ENCODE measurements at places on chromosomes 4 and X.

DNA sequence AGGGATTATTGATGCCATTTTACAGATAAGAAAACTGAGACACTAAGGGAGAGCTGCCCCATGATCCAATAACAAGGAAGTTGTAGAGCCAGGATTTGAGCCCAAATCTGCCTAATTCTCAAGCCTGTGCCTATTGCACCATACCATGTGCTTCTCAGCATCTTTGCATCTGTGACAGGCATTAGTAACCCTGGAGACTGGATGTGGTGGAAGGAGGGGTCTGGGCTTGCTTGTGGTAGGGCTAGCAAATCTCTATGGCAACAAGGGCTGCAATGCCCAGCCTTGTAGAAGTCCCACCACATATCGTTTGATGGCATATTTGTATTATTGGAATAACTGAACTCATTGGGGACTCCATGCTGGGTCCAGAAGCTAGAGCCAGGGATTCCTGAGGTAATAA, 58.1 kb downstream of the RTL5 start:
- DNase-seq = no peak

DNA sequence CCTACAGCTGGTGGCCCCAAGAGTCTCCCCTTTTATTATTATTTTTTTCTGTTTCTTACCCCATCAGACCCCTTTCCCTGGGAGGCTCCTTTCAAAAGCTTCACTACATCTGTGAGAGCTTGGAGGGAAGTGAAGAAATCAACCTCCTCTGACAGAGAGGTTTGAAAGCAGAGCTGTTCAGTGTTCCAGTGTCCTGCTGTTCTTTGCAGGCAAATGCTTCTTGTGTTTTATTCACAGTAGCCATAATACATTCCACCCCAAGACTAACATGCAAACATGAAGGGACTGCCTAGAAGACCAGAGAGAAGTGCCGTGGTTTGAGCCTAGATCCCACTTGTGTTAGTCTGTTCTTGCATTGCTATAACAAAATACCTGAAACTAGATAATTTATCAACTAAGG, 192.1 kb downstream of the PTTG2 start:
- no peak for DNase-seq

DNA sequence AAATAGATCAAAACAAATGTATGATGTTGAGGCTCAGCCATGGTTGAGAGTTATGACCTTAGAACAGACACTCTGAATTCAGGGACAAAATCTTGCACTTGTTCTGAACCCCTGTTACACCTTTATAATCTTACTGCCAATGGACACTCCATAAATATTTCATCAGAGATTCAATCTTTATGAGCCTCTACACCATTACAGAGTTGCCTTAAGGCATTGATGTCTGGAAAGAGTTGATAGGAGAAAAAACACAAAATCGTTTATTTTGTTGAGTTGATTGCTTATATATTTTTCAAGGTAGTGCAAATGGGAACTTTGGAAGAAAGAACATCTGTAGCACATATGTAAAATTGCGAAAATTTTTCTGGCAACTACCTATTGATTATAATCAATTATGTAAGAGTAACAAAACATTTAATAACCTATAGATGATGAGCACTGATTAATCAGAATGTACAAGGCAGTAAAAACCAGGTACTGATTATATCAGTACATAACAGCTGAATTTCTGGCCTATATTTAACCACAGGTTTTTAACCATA, 568.5 kb downstream of the FSTL5 start:
- no peak for DNase-seq

- no peak for DNase-seq
These were observed 60.8 kb upstream of the TBC1D9 start for GRCh38 chr4:140816806-140817510.

DNA sequence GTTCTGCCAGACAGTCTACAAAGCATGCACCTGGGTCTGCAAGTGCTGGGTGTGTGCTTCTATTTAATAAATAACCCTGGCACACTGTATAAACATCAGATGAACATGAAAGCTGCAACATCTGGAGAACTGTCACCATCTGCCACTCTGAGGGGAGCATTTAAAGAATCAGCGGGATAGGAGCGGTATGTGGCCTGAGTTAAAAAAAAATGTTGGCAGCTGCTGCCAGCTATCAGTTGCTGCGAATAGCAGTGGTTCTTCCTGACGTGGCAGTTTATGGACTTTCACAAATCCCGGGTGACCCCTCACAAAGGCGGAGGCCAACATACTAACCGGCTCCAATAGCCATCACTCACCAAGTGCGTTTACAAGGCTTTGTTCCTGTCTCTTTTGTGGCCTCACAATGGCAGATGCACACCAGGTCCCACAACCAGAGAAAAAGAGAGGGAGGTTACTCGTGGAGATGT, 95.1 kb downstream of the RASL11B start:
- no peak for DNase-seq

DNA sequence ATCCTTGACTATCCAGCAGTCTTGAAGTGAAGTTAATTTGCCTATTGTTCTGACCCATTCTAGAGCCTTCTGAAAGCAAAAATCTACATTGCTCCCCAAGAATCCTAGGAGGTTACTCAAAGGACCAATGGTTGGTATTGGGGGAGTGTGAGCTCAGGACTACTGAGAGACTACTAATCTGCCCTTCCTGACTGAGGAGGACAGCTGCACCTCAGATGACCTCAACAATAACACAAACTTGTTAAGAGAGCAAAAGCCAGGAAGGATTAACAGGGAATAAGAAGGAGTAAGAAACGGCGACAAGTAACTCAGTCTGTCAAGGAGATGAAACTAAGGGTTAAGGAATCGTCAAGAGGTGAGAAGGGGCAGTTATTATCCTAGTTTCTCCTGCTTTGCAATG, 43.4 kb downstream of the IDS start:
- no peak for DNase-seq

DNA sequence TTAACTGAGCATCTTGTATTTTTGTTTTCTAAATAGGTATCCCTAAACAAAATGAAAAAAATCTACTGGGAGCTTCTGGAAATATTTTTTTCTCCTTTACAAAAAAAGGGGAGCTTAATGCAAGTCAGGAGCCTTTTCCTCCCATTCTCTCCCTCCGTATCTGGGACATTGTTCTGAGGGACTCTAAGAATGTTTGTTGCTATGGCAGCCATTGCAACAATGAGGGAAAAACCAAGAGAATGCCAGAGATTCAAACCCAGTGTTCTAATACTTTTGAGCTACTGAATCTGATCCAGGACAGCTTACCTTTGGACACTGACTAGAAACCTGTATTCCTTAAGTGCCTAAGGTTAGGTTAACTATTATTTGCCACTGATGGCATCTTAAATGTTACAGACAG, 485.7 kb upstream of the HS3ST1 start:
- no peak for DNase-seq

DNA sequence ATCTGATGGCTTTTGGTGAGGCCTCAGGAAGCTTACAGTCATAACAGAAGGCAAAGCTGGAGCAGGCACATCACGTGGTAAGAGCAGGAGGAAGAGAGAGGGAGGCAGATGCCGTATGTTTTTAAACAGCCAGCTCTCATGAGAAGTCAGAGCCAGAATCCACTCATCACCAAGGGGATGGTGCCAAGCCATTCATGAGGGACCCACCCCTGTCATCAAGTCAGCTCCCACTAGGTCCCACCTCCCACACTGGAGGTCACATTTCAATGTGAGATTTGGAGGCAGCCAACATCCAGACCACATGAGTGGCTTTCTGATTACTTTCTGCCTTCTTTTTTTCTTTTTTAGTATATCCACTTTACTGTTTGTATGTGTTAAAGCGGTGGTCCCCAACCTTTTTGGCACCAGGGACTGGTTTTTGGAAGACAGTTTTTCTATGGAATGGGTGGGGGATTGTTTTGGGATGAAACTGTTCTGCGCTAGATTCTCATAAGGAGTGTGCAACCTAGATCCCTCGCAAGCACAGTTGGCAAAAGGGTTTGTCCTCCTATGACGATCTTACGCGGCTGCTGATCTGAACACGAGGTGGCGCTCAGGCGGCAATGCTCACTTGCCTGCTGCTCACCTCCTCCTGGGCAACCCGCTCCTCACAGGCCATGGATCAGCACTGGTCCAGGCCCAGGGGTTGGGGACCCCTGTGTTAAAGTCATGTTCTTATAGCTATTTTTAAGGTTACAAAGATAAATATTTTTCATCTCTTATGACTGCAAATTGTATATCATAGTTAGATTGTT, 61.7 kb downstream of the SLIT2 start:
- DNase-seq = no peak

- DNase-seq = no peak
These were observed 151.5 kb downstream of the VEGFC start for GRCh38 chr4:176641237-176641636.

- no peak for DNase-seq
These were observed 6.9 kb downstream of the PDLIM5 start for GRCh38 chr4:94458682-94459081.

- DNase-seq = no peak
These were observed 151.7 kb upstream of the CXCL13 start for GRCh38 chr4:77453911-77454310.

- DNase-seq = no peak
These were observed 15.3 kb downstream of the RNF4 start for GRCh38 chr4:2484185-2484584.

GRCh38 chr4:42142591-42142990, 9.9 kb downstream of the BEND4 start:
- no peak for DNase-seq

GRCh38 chr4:24720436-24720835, 74.9 kb upstream of the SOD3 start:
- DNase-seq = no peak

- DNase-seq = no peak
These were observed 1614.6 kb downstream of the PCDH7 start for GRCh38 chr4:32334759-32335158.

GRCh38 chrX:55056820-55057674, 17.8 kb upstream of the PAGE2B start:
- DNase-seq = no peak

DNA sequence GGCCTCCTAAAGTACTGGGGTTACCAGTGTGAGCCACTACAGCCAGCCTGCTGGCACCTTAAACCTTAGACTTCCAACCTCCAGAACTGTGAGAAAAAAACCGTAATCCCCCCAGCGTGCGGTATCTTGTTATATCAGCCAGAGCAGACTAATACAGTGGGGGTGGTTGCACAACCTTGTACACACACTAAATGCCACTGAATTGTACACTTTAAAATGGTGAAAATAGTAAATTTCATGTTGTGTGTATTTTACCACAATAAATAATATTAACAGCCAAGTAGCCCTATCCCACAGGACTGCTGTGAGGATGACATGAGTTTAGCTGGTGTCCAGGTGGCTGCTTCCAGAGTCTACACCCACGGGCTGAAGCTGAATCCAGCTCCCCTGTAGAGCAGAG, 38.8 kb downstream of the ZBTB49 start:
- no peak for DNase-seq

DNA sequence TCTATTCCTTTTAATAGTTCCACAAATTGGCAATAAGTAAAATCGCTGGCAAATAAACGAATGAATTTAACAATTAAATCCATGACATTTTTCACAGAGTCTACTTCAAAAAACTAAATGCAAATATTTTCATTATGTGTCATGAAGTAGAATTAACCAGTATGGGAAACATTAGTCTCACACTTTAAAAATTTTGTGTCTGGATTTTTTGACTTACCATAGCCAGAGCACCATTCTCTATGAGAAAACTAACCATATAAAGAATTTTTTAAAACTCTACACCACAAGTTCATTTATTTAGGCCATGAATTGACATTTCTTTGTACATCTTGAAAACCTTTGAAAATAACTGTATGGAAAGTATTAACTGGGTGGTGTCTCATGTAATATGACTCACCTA, 41.2 kb downstream of the PRDM5 start:
- DNase-seq = no peak

DNA sequence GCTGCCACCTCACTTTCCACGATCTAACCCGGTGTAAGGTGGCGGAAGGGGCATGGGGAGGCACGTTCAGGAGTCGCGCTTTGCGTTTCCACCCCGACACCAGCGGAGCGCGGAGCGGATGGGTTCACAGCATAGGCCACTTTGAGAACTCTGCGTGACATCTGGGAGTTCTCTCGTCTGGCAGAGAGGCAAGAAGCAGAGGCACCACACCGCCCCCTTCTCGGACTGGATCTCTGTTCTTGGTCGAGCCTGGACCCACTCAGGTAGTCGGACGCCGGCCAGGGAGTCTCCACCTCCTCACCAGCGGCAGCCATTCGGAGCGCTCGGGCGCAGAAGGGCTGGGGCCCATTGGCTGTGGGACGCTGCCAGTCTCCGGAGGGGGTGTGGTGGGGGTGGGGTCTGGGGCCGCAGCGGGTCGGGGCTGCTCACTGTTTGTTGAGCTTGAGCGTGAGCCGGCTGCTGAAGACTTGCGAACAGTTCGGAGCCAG, at the start of gene DACH2:
TSS of gene DACH2 (plus strand) at position 428 of the 488 bp plus-strand sequence.
- DNase-seq = no peak

GRCh38 chr4:145907812-145908211, 30.8 kb downstream of the ZNF827 start:
- DNase-seq = no peak

- DNase-seq = no peak
These were observed 3.1 kb upstream of the SLC6A8 start for GRCh38 chrX:153684467-153685155.

DNA sequence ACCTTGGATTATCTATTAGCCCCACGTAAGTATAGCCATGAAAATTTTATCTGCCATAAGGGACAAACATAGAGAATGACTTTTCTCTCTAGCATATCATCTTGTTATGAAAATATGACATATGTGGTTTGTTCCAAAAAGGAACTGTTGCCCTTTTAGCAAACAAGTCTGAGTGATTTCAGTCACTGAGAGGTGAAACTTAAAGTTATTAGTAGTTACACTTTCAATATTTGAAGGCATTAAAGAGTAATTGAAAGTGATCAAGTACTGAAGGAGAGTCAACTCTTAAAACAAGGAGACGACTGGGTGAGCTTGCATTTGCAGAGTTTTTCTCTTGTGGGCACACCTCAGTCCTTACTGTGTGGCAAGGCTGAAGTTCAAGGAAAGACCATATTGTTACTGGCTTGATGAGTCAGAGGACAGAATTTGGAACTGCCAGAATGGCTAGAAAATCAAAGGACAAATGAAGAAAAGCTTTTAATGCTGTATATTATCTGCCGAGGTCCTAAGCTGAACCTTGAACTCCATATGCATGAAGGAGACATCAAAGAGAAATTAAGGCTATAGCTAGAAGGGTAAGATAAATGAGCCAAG, 205.1 kb upstream of the EMCN start:
- DNase-seq = no peak

GRCh38 chrX:13693341-13693961, 4.5 kb downstream of the RAB9A start:
- no peak for DNase-seq

DNA sequence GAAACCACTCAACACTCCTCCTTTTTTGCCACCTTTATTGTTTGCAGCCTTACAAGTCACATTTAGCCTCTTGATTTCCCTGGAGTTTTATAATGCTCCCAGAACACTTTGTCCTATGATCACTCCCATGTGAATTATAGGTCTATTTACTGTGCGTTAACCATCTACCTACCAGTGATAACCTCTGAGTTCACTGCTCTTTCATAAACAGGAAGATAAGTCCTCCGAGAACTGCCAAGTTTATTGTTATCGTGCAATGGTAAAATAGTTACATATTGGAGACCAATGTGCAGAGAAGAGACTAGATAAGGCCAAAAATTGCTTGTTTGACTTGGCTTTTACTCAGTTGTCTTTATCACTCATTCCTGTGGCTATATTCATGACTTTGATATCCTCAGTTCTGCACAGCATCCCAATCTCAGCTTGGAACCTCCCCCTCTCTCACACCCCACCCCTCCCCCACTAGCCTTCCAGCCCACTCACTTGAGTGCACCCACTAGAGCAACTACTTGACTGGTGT, 12.9 kb upstream of the NUDT9 start:
- no peak for DNase-seq

- DNase-seq = no peak
These were observed 67.6 kb downstream of the MRPL1 start for GRCh38 chr4:77930154-77930639.

- DNase-seq = no peak
These were observed at the start of gene ARMCX4 for GRCh38 chrX:101485212-101485949. ARMCX4 (plus strand) TSS chrX:101485456; CDS start chrX:101488590, 3,134 bp downstream.
